ENCODE measurements at places on chromosomes 3 and 15.

GRCh38 chr3:183951459-183951858, 66.2 kb downstream of the ABCC5 start:
- no peak for DNase-seq

- DNase-seq = no peak
These were observed 300.4 kb upstream of the ADAMTS9 start for GRCh38 chr3:64988188-64988587.

- DNase-seq = no peak
These were observed 106.8 kb upstream of the SLC2A2 start for GRCh38 chr3:171133337-171133736.

- no peak for DNase-seq
These were observed 307.8 kb upstream of the ARRDC4 start for GRCh38 chr15:97652700-97653167.

- DNase-seq = no peak
These were observed 108.9 kb downstream of the DUT start for GRCh38 chr15:48440084-48440483.

Data from activated T-cell treated with anti-CD3 and anti-CD28 coated beads, Interleukin-2, amount 50 U/mL, for 72 hours (primary cell).